ENCODE measurements at places on chromosomes 2 and 18.

- no peak for DNase-seq
Measured at GRCh38 chr2:207928079-207928478, 97.2 kb downstream of the PLEKHM3 start.

GRCh38 chr2:239545741-239546392 is 145.0 kb upstream of the HDAC4 start:
- no peak for DNase-seq

- peak; percentile 66 for DNase-seq
Measured at GRCh38 chr2:36780231-36780839, 83.8 kb downstream of the VIT start.

DNA sequence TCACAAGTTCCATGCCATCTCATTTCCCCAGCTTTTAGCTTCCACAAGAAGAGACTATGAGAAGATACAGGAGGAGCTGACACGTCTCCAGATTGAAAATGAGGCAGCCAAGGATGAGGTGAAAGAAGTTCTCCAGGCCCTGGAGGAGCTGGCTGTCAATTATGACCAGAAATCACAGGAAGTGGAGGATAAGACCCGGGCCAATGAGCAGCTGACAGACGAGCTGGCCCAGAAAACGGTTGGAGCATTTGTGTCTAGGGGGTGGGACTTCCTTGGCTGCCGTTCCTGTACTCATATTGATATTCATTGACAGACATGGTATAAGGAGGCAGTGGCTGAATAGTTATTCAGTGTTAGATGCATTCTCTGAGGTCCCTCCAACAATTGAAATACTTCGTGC is 57.2 kb upstream of the LYPD6B start:
- DNase-seq = no peak

DNA sequence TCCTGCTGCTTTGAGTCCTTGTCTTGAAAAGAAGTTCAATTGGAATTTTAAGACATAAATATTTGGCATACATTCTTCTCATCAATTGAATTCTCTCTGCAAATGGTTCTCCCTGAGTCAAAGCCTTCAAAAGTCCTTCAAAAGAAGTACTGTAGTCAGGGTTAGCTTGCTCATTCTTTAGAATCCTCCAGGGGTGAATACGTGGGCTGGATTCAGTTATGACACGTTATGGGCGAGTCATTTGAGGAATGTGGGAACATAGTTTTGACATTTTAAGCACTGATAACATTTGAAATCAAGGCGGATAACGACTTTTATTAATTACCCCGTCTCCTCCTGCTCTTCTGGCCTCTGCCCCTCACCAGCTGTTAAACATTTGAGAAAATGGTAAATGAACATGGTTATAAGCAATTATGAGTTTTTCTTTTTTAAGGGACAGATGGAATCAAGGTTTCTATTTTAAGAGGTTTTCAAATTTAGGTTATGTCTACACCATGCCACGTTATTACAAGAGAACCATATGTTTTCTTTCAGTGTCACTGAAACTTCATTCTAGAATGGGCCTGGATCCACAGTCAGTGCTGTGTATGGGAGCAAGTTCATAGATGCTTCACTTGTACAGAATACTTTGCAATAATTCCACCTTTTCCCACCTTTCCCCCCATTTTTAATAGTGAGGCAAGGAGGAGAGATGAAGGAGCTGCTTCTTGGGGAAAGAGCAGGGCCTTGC is 273.1 kb downstream of the TSN start:
- DNase-seq = peak; percentile 88

GRCh38 chr2:34291076-34291475 is 692.0 kb upstream of the FAM98A start:
- DNase-seq = no peak

DNA sequence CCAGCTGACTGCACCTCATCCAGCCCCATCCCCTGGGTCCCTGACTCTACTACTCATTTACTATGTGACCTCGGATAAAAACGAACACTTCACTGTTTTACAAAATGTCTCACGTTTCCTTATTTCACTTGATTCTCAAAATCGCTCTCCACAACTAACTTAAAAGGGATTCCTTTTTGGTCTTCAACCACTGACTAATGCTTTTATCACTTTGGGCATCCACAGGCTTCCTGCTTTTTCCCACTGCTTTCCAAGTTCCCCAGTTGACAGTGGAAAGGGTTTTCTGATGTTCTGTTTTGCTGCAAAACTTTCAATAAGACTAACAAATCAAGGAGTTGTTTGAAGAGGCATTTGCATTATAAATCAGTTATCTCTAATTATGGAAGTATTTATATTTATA is 24.1 kb downstream of the EIF2AK3 start:
- DNase-seq = peak; percentile 48

GRCh38 chr18:26631135-26631534 is 82.8 kb upstream of the KCTD1 start:
- no peak for DNase-seq

DNA sequence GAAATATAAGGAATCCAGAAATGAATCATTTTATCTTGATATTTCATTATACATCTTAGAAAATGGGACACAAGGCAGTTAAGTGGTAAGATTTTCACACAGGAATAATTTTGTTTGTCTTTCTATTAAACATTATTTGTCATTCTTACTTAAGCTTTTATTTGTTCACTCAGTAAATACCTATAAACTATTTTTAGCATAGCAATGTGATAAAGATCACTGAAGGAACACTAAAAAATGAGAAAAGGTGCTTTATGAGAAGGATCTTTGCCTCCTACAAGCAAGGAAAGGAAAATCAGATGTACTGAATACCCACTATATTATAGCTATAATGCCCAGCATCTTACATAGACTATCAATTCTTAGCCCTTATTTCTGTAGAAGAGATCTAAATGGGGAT is 176.2 kb upstream of the NYAP2 start:
- no peak for DNase-seq

GRCh38 chr18:2709316-2709715 is 53.8 kb downstream of the SMCHD1 start:
- peak; percentile 6 for DNase-seq

GRCh38 chr2:176508984-176509740 is 239.9 kb downstream of the MTX2 start:
- DNase-seq = peak; percentile 55

DNA sequence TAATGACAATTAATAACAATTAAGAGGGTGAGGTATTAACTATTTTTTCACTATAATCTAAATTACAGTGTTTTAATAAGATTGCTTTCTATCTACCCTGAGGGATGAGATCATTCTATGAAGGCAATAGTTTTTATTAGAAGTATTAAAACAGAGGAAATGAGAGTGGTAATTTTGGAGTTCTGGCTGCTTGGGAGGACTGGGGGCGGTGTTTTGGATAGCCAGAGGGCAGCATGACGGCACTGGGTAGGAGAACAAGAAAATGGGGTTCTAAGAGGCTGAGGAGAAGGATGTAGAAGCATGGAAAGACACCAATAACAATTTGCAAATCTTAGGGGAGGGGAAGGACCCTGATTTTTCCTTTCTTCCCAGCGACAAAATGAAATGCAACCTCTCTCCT is 5.1 kb upstream of the DNAJC5G start:
- no peak for DNase-seq

All from AG10803 (cell line).